IPS DF 19.7 (cell line): ENCODE measurements at places on chromosomes 2 and 18.
A peak's percentile ranks its signal among the peaks of the same experiment; 100 is the strongest.

DNA sequence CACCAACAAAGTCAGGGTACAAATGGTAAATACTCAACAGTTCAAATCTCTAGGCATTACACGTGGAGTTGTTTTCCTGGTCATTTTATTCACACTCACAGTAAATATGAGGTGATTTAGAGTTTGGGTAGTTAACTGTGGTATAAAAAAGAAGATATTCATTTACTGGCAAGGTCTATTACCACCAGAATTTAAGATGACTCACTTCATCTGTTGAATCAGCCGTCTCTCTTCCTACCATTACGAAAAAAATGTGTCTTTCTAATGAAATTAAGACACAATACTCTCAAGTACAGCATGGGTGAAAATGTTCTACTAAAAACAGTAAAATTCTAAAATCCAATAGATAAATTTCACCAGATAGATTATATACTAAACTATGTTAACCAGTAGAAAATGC is 21.0 kb upstream of the GPR75 start:
- DNase-seq: no peak

DNA sequence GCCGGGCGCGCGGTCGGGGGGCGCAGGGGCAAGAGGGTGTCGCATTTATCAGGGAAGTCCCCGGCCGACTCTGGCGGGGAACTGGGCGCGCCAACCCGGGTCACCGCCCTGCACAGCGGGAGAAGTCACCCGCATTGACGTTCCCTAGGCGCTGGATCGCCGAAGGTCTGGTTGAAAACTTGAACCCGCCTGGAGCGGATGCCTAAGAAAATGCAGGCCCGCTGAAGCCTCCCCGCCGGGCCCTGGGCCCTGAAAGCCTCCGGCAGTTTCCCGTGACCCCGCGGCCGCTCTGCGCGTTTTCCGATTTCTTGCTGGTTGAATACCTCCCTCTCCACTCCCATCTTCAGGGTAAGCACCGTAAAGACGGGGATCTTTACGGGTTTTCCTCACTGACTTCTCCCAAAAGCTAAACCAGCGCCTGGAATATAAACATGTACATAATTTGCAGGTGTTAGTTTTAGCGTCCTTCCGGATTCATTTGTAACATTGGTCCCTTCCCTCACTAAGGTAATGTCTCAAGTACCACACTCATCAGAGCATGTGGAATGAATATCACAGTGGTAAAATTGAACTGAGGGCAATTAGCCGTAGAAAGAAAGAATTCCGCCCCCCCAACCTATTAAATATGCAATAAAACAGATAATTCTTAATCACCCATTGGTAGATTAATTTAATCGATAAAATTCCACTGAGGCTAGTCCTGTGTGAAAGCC is 675 bp upstream of the SPIRE1 start:
- no peak for DNase-seq

- no peak for DNase-seq
Measured at GRCh38 chr2:172484253-172484652, 56.9 kb downstream of the ITGA6 start.

GRCh38 chr18:79914614-79915160 is 36.8 kb downstream of the SLC66A2 start:
- DNase-seq: no peak

DNA sequence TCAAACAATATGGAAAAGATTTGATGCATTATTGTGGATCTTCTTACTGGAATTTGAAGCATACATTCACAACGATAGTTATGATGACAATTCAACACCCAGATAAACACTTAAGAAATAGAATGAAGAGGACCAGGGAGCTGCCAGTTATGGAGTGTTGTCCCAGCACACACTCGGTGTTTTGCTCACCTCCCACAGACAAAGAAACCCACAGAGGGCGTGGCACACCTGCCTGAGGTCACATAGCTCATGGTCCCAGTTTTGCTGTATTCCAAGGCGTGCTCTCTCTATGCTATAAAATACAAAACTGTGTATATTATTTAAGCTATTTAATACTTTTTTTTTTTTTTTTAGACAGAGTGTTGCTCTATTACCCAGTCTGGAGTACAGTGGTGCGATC is 31.1 kb downstream of the EFR3B start:
- DNase-seq: no peak

- DNase-seq: peak; percentile 67
Measured at GRCh38 chr18:63949068-63949737, at the start of gene HMSD. TSS of gene HMSD (plus strand) at chr18:63949301. CDS start at chr18:63953456, 4,155 bp downstream.

DNA sequence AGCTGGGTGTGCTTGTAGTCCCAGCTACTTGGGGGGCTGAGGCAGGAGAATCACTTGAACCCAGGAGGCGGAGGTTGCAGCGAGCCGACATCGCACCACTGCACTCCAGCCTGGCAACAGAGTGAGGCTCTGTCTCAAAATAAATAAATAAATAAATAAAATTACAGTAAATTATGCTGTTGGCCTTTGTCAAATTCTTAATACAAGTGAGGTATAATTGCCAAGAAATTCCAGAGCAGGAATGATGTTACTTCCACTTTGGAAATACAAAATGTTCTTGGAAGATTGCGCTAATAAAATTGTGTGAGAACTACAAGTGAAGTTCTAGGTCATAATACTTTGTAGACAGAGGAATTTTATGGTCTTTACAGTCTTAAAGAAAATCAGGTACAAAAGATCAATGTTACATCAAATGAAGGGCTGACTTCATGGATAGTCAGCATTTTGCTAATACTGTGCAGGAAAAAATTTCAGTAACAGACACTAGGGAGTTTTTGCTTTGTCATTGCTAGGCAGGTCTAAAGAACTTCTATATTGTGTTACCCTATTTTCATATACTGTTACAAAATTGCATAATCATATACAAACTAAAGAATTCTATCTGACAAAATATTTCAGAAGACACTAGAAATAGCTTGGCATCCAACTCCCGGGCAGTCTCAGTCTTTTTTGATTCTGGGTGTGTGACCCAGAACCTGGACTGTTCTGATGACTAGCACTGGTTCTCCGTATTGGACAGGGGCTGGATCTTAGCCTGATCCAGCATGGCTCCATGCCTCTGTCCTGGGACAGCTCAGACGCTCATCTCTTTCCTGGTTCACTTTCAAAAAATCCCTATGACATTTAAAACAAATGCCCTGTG is 76.0 kb upstream of the STK17B start:
- DNase-seq: no peak

- no peak for DNase-seq
Measured at GRCh38 chr2:23301136-23301535, 83.8 kb upstream of the KLHL29 start.

DNA sequence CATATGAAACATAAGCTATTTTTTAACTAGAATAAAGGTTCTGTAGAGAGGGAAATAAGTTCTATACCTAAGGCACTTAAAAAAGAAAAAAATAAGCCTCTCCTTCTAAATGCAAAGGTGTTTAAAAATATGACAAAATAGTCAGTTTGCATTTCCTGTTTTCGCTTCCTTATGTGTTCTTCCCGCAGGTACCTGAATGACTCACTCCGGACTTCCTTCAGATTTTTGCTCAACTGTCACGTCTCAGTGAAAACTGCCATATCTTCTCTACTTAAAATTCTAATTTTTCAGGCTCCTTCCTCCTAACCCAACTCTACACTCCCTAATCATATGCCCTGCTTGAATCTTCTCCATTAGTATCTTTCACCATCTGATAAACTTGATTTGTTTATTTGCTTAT is 1333.1 kb downstream of the LRP1B start:
- DNase-seq: no peak

DNA sequence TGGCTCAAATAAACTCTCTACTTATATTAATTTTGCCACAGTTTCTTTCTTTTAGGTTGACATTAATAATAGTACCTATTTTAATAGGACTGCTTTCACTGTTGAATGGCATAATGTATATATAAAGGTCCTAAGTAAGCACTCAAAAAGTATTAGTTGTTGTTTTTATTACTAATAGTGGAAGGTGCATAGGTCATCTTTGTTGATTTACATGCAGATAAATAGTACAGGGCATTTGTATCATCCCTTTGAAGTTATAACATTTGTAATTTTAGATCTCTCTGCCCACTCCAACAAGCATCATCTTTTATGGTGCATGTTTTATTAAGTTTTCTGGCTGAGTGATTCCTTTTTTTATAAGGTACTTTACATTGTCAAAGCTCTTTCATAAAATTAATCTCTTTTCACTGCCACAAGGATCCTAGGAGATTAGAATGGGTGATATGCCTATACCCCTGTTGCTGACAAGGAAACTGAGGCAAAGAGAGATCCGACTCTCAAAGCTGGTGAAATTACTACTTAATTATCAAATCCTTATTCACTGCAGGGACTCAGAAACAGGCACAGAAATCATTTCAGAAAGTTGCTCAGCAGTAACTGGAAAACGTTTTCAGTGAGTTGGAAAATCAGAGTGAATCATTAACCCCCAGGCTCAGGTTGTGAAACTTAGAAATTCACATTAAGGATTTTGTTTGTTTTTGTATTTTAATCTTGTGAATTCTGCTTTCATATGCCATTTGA is 299.6 kb downstream of the AGPS start:
- DNase-seq: no peak

- no peak for DNase-seq
Measured at GRCh38 chr2:127841466-127842178, 16.3 kb downstream of the POLR2D start.

DNA sequence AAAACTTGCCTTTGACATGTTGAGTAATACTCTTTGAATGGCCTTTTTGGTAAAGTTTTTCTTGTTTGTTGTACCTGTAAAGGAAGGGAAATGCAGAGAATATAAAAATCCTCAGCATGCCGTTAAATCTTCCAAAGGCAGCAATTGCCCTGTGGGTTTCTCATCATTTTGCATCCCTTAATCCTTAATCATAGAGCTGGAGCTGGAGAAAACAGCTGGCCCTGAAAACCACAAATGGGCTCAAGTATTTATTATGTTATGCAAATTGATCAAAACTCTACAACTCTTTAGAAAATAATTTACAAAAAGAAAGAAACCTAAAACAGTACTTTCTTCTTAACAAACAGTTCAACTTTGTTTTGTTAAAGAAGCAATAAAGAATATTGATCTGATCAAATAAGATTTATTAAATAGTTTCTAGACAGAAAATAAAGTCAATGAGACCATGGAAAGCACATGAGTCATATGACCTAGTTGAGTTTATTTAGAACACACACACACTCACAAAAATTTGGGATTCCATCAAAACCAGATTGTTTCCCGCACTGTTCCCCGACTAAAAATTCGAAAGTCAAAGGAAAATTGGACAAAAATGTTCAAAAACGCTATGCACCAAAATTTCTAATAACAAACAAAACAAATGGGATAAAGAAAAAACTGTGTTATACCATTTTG is 309.0 kb downstream of the GULP1 start:
- no peak for DNase-seq

DNA sequence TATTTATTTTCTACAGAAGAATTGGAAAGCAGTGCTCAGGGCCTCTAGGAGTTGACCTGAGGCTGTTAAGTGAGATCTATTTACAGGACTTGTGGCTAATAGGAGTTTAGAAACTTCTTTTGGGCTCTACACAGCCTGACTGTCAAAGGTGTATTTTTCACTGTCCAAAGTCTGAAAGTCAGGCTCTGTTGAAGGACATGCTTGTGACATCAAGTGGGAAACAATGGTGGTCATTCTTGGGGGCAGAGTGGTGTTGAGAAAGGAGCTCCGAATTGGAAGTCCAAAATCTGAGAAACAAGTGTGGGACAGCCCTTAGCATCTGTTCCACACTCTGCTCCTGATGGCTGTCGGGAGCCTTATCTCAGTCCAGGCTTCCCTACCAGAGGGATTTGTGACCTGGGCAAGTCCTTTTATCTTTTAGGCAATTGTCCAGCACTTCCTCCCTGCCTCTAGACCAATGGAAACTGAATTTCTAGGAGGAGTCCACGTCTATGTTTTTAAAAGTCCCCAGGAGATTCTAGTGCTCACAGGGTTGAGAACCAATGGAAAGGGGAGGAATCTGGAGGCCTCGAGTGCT is 76.4 kb downstream of the LIPG start:
- DNase-seq: no peak

GRCh38 chr18:77668219-77668618 is 418.6 kb downstream of the GALR1 start:
- no peak for DNase-seq

DNA sequence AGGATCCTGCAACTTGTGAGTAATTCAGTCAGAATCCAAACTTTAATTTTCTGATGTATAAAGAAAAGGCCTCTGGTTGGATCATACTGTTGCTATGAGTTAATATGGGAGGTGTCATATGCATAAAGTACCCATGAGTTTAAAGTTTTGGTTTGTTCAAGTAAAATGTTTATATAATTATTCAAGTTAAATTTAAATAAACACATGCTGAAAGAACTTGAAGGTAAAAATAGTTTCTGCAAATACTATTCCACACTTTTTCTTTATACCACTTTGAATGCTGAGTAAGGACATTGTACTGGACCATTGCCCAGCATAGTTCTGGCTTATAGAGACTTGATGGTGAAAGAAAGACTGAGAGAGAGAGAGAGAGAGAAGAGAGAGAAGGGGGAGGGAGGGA is 30.7 kb downstream of the PKP4 start:
- no peak for DNase-seq

DNA sequence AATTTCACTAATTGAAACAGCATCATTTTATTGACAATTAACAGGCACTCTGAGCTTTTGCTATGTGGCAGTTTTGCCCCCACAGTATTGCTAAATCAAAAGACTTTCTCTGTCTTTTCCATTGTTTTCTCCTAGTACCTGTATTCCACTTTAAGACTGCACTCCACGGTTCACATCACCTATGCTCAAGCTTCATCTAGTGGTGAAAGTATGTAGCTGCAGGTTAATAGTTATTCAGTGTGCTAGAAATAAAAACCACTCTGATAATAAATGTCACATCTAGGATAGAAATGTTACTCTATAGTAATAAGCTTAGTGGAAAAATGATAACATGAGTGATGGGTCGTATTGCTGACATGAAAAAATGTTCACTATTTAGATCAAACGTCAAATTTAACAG is 24.6 kb downstream of the ARL6IP6 start:
- no peak for DNase-seq

GRCh38 chr2:234164493-234165413 is 114.3 kb downstream of the SPP2 start:
- no peak for DNase-seq

DNA sequence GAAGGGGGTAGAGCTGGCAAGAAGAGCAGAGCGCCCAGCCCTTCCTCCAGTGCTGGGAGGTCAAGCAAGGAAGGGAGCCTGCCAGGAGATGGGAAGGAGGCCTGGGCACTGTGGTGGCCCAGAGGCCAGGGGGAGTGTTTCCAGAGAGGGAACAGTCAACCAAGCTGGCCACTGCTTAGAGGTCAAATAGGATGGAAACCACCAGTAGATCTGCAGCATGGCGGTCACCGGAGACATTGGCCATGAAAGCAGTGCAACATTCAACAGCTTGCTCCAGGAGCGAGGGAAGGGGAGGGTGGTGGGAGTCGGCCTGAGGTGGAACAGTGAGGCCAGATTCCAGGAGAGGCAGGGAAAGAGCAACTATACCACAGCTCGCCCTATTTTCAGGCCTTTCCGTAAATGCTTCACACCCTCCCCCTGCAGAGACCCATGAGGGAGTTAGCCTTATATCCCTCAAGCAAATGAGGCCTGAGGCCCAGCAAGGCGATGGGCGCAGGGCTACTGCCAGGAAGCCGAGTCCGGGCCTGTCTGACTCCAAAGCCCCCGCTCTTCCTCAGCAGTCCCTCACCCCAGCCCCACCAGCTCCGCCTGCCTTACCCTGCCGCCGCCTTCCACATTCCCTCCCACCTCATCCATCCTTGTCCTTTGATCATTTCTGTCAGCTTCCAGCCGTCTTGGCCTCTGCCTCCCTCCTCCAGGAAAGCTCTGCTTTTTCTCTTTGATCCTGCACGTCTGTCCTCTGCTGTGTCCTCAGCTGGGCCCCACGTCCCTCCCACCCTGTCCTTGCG is 17.0 kb downstream of the KCNK3 start:
- DNase-seq: no peak
